Astrocyte of the spinal cord (primary cell): ENCODE measurements at places on chromosomes 6 and 20.

- no peak for DNase-seq
These were observed 5.7 kb downstream of the HELZ2 start for GRCh38 chr20:63568170-63568981.

- no peak for DNase-seq
These were observed 1.5 kb downstream of the FAM135A start for GRCh38 chr6:70414813-70415212.

DNA sequence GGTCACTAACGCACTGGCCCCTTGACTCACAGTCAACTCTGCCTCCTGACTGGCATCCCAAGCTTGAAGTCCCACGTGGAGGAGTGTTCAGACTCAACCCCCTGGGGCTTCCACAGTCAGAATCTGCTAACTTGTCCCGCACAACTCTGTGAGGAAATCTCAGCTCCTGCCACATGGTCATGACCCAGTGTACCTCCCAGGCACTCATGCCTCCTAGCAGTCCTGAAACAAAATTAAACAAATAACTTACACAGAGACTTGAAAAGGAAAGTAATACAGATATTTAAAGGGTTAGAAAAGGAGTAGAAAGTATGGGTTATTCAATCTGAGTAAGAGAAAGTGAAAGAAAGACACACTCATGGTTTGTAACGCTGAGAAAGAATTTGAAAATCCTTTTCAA, 134.9 kb downstream of the GMDS start:
- peak; percentile 60 for DNase-seq

- no peak for DNase-seq
These were observed 22.7 kb upstream of the TGM6 start for GRCh38 chr20:2358006-2358405.

- DNase-seq, result peak; percentile 48
These were observed 65.5 kb downstream of the NRN1 start for GRCh38 chr6:5941188-5941587.

- DNase-seq, result no peak
These were observed 3.6 kb upstream of the MATN4 start for GRCh38 chr20:45311589-45312211.

DNA sequence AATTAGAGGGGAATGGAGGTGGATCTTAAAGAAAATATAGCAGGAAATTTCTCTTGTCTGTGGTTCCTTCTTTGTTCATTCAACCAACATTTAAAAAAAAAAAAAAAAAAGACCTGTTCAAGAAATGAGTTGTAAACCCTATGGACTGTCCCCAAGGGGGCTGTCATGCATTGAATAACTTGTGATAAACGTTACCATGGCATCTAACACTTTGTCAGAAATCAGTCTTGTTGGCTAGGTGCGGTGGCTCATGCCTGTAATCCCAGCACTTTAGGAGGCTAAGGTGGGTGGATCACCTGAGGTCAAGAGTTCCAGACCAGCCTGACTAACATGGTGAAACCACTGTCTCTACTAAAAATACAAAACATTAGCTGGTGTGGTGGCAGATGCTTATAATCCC, 381.7 kb downstream of the BCKDHB start:
- no peak for DNase-seq

DNA sequence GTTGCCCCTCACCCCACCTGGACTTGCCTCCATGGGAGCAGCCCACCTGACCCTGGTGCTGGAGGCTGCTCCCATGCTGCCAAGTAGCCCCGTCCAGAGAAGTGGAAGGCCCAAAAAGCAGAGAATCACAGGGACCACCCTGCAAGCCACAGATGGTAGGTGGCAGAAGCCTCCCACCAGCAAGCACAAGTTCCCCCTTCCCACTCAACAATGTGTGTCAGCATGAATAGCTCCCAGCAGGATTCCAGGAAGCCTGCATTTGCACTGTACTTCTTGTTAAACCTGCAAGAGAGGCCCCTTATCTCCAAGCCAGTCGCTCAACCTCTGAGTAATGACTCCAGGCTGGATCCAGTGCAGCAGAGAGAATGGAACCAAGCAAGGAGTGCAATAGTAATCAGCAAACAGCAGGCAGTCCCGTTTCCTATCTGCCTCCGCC, 180.8 kb upstream of the CST7 start:
- peak; percentile 55 for DNase-seq

DNA sequence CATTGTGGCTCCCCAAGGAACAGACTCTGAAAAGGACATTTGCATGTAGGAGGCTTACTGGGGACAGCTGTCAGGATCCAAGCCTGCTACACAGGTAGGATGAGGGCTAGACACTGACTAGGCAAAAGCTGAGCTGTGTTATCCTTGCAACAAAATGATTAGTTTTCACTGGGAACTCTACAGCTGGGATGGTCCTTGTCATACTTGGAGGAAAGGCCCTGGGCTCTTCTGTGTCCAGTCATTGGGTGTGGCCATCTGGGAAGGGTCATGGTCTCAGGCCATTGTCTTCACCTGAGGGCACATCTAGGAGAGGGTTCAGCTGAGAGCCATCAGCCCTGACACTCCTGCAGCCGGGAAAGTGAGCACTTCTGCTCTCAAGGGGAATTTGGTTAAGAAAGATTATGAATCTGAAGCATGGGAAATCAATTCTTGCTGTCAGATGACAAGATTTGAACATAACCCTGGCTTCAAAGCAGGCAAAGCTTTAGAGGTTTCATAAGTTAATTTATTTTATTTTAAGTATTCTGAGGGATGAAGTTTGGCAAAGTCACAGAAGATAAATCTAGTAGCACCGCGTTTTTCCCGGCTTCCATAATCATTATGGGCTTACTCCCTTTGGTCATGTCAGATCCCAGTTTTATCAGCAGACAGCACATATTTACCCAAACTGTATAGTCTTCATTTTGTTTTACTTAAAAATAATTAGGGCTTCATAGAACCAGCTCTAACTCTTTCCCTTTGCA, 78.4 kb upstream of the SLC22A23 start:
- no peak for DNase-seq

- no peak for DNase-seq
These were observed 116.5 kb upstream of the ESR1 start for GRCh38 chr6:151690768-151691562.

DNA sequence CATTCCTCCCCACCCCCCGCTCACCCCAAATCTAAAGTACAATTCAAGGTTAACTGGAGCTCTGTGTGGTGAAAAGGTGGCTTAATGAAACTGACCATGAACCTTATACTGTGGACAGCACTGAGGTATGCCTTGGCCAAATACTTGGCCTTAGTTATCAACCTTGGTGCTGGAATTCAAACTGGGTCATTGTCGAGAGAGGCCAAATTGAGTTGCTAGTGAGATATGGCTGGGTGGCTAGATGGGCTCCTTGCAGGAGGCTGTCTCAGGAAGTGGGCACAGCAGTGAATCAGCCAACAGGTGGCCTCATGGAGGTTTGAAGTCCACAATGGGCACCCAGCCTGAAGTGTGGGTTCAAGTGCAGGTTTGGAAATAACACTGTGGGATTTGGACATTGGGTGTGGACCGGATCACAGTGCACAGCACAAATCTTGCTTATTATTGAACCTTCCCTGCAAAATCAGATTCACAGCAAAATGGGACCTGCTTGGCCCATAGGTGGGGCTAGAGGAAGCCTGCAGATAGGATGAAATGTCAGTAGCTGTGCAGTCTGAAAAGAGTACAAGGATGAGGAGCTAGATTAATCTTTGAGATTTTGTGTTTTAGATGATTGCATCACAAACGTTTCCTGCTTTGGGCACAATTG, 5.6 kb upstream of the BTBD3 start:
- DNase-seq, result no peak

DNA sequence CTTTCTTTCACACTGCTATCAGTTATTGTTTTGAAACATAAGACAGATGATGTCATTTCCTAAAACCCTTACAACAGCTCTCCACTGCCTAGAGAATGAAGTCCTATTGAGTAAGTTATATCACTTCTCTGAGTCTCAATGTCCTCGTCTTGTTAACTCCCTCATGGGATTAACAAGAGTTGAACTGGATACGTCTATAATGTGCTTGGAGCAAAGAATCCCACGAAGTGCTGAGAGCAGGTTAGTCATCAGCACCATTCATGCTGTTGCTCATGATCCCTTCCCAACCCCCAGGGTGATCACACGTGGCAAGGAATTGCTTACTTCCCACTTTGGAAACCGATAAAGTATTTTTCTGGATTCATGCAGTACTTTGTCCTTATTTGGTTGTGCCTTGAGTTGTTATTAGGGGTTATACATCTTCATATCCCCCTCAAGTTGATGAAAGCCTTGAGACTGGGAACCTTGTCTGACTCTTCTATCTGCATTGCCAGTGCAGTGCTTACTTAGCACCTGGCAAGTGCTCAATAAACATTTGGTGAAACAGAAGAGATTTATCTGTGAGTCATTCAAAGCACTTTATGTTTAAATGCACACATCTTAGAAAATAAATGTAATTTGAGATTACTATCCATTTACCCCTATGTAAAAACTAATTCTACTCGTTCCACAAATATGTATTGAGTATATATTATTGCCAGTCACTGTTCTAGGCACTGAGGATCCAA, 487.5 kb downstream of the EPM2A start:
- DNase-seq, result peak; percentile 95

GRCh38 chr6:54778731-54779130, 67.8 kb upstream of the FAM83B start:
- DNase-seq, result no peak

- DNase-seq, result peak; percentile 65
These were observed 34.5 kb downstream of the TPBG start for GRCh38 chr6:82397962-82398692.

GRCh38 chr6:136077834-136078576, 172.1 kb downstream of the MTFR2 start:
- peak; percentile 91 for DNase-seq

GRCh38 chr6:4802312-4802935, 26.2 kb downstream of the CDYL start:
- DNase-seq, result no peak

DNA sequence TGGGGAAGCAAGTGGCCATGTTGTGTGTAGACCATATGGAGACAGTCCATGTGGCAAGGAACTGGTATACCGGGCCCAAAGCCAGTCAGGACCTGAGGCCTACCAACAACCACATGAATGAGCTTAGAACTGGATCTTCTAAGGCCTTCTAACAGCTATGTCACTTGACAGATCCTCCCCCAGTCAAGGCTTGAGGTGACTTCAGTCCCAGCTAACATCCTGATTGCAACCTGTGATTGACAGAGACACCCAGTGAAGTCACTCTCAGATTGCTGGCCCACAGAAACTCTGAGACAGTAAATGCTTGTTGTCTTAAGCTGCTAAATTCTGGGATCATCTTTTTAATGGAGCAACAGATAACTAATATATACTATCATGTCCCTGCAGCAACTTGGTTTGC, 32.9 kb downstream of the AHI1 start:
- no peak for DNase-seq

GRCh38 chr6:106609699-106610098, 19.6 kb downstream of the RTN4IP1 start:
- peak; percentile 13 for DNase-seq

GRCh38 chr6:135331002-135331401, 149.9 kb downstream of the MYB start:
- peak; percentile 43 for DNase-seq

GRCh38 chr20:38665094-38665493, 59.2 kb upstream of the SLC32A1 start:
- DNase-seq, result no peak
